OCI-LY7 (cell line): ENCODE measurements at places on chromosomes 11 and 22. TPM values are rescaled to one million over a fixed set of nuclear protein-coding genes. Genes with fewer than 3 reads are reported as not detected.

DNA sequence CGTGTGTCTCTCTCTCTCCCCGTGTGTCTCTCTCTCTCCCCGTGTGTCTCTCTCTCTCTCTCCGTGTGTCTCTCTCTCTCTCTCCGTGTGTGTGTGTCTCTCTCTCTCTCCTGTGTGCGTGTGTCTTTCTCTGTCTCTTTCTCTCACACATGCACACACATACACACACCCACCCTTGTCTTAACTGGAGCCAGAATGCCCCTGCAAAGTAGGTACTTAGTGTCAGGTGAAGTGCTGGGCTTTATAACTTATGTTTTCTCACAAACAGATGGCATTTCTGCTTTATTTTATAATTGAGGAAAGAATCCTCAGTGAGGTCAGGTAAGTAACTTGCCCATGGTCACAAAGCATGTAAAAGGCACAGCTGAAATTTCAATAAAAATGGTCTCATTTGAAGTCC lies 106.0 kb downstream of the CSNK2A3 start:
- DNase-seq = no peak

GRCh38 chr11:14506532-14506931 lies 6.9 kb upstream of the COPB1 start:
- DNase-seq = no peak

The GTF2H1 gene
- total RNA-seq = 58.0 and 62.1 TPM in 2 replicates

- DNase-seq = no peak
Measured at GRCh38 chr11:107591378-107592230, 657 bp downstream of the ELMOD1 start.

DNA sequence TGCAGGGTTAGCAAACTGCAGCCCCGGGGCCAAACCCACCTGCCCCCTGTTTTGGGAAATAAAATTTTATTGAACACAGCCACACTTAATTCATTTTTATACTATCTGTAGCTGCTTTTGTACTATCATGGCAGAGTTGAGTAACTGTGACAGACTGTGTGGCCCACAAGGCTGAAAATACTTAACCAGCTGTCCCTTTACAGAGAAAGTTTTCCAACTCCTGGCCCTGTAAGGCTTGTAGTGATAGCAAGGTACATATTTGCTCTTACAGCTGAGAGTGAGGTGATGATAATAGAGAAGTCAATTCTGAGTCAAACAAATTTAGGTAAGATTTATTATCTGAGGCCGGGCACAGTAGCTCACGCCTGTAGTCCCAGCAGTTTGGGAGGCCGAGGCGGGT lies 87.4 kb upstream of the SLC6A5 start:
- DNase-seq = no peak

DNA sequence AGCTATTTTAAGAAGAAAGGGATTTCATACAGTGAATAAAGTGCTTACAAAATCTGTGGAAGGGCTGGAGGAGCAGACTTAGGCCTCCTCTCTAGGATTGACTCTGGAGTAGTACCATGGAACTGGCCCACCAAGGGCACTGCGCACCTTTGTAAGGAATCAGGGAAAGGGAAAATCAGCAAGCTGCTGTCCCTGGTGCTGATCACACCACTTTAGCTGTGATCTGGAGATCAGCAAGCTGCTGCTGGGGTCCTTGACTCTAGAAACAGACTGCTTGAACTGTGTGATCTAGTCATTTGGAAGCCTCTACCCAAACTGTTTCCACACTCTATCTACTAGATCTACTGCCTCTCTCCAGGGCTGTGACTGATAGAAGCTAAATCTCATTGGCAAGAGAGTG lies 18.4 kb upstream of the TECTA start:
- DNase-seq = no peak

- peak; percentile 30 for DNase-seq
Measured at GRCh38 chr11:116986521-116987105, 111.6 kb downstream of the SIK3 start.

DNA sequence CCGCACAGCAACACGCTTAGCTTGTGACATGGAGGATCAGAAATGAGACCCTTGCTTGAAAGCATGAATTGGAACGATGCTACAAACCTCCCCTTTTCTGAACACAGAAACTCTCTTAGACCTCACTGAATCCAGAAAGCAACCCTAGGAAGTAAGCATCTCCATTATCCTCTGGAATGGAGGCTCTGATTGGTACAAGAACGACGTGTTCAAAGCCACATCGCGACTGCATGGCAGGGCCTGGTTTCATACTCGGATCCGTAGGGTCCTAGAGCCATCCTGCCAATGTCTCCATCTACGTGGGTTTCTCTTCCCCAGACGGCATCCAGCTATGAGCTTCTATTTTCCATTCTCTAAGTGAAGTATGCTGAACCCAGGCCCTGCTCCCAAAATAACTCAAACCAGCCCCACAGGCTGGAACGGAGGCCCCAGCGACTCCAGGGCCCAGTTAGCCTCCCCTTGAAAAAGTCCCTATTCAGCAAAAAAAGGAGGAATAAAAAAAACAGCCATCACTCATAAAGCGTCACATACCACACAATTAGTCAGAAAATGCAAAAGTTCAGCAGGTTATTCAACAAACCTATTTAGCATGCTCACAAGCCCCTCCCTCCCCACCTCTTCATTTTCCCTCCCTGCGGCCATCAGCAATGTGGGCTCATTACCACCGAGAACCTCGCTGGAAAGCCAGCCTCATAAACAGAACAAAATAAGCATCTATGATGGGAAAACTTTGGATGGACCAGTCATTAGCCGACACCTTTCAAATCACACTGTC lies 7.1 kb upstream of the MN1 start:
- no peak for DNase-seq

DNA sequence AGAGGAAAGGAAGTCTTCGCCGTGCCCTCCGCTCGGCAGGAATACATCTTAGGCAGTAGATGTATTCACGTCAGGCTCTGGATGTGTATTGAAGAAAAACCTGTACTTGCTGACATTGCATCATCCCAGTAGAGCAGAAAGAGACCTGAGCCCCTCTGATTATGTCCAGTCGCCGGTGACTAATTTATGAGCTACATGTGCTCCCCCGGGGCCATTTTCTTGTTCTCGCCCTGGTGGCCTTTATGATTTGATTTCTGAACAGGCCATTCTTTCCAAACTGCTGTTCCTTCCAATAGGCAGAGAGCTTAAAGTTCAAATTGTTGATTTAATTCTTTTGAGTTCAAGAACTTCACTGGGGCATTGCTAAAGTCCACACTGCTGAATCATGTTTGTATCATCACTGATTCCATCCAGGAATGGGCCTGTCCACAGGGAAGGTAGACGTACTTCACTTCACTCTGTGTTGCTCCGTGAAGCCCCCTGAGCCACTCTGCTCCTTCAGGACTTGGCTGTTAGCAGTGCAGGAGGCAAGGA lies 137.3 kb upstream of the RASSF10 start:
- DNase-seq = no peak

DNA sequence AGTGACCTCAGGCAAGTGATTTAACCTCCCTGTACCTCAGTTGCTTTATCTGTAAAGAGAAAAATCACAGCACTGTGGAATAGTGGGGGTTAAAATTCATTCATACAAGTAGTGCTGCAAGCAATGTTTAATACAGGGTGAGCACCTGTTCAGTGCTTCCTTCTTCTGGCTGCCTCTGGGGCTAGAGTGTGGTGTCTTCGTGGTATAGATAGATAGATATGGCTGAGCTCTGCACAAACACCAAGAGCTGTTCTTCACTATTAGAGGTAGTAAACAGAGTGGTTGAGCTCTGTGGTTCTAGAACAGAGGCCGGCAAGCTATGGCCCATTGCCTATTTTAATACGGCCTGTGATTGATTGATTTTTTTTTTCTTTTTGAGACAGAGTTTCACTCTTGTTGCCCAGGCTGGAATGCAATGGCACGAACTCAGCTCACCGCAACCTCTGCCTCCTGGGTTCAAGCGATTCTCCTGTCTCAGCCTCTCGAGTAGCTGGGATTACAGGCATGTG lies 32.9 kb downstream of the LIMK2 start:
- no peak for DNase-seq

DNA sequence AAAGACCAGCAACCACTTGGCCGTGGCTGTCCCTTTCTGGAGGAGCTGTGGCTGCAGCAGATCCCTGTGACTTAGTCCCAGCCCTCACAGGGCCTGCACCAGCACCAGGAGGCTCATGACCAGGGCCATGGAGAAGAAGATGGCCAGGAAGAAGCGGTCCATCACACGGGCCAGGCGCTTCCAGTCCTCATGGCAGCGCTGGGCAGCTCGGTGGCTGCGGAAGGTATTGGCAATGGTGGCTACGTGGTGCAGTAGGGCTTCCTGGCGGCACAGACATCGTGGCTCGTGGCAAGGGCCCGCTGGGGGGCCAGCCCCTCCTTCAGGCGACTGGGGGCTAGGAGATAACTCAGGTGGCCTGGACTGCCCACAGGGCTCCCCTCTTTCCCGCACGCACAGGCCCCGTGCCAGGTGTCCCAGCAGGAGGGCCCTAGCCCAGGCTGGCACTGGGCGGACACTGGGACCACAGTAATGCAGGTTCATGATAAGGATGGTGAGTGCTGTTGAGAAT lies 5.1 kb downstream of the CHRNA10 start:
- DNase-seq = no peak

DNA sequence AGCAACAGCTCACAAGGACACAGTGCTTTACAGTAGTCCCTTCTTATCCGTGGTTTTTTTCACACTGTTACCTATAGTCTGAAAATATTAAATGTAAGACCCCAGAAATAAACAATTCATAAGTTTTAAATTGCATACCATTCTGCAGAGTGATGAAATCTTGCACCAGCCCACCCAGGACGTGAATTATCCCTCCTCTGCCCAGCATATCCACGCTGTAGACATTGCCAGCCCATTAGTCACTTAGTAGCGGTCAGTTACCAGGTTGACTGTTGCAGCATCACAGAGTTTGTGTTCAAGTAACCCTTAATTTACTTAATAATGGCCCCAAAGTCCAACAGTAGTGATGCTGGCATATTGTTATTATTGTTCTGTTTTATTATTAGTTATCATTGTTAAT lies 3.6 kb downstream of the CLTCL1 start:
- DNase-seq = no peak

The TUBA8 gene
- 2.0 TPM in 2 replicates for total RNA-seq

The TH gene
- total RNA-seq = not detected in 2 replicates

- DNase-seq = no peak
Measured at GRCh38 chr22:26416670-26417276, 12.3 kb upstream of the ASPHD2 start.

The BACE1 gene
- total RNA-seq = not detected in 2 replicates

DNA sequence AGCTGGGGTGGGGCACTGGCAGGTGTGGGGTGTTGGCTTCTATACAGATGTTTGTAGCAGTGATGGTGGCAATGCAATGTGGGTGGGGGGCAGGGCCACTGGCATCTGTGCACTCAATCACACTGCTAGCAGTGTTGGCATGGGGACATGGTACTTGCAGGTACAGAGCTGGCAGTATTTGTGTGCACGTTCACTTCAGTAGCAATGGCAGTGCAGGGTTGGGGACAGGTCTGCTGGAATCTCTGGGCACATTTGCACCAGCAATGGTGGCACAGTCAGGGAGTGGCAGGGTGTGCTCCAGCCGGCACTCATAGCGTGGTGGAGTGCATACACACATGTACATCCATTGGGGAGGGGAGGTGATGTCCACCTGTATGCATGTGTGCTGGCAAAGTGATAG lies 775.2 kb downstream of the CNTN5 start:
- no peak for DNase-seq

DNA sequence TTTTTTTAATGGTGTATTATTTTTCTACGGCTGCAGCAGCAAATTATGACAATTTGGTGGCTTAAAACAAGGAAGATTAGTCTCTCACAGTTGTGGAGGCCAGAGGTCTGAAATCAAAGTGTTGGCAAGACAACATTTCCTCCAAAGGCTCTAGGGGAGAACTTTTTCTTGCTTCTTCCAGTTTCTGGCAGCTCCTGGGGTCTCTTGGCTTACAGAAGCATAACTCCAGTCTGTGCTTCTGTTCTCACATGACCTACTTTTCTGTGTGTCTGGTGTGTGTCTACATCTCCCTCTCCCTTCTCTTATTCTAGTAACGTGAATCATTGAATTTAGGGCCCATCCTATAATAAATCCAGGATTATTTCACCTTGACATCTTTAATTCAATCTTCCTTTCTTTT lies 551.9 kb upstream of the LUZP2 start:
- no peak for DNase-seq

DNA sequence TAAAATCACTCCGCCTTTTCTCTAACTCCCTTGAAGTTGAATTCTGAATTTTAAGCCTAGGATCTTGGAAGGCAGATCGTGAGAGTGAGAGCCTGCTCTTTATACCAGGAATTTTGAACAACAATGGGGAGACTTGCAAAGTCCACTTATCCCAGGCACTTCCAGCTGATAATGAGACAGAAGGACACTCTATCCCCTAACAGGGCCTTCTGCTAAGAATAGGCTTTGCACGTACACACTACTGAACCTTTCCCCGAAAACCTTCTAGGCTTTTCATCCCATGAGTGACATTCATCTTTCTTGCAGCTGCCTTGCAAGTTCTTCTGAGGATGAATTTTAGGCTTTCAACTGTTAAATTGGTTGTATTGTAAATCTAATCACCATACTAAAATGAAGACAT lies 44.0 kb upstream of the WT1 start:
- DNase-seq = no peak

DNA sequence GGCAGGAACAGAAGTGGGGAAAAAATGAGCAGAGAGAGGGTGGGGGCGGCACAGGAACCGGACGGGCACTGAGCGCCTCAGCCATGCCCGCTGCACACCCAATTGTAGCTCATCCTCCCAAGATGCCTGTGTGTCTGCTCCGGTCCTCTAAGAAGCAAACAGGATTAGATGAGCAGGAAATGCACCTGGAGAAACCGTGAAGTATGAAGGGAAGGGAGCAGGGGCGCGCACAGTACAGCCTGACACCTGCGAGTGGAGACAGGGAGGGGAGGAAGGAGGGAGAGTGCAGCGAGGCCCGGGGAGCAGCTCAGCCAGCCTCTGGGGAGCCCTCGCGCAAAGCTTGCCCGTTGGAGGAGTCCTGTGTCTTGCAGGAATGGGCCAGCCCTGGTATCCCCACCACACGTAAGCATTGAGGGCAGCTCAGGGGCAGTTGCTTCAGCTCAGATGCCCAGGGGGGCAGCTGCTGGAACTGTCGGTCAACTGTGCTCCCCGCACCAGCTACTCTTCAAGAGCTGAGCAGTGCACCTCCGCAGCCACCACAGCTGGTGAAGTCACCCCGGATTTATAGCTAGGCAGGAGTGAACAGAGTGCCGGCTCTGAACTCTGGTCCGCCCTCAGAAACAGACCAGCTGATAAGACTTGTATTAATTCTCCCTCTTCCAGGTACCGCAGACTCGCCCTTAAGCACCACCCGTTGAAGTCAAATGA lies 7.0 kb downstream of the DNAJB13 start:
- peak; percentile 19 for DNase-seq

The TRPC6 gene
- total RNA-seq = 0.15 TPM in 1 of 2 replicates, not detected in the other

DNA sequence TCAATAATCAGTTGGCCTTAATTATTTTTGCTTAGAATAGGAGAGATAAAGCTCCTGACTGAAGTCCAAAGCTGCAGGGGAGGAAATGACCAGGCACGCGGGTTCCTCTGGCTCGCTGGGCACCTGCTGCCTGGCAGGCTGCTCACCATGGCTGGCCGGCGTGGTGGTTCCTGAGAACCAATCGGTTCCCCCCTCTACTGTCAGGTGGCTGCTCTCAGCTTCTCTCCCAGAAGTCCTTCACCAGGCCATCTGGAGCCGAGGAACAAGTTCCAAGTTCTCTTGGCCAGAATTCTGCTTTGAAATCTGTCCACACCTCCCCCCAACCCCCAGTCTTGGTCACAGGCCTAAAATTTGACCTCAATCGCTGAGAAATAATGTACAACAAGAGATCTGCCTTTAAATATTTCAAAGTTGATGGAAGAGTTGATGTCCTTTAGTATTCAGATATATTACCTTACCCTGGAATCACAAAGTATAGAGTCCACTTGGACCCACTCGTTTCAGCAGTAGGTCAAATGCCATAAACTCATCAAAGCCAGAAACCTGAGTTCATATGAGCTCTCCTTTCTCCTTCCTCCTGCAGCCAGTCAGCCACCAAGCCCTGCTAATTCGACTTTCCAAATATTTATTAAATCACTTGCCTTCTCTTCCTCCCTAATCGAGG lies 25.2 kb downstream of the EXPH5 start:
- no peak for DNase-seq
